ENCODE measurements at places on chromosomes 11 and 22.

- DNase-seq: no peak
Observed at GRCh38 chr11:90916706-90917105, 693.9 kb upstream of the CHORDC1 start.

DNA sequence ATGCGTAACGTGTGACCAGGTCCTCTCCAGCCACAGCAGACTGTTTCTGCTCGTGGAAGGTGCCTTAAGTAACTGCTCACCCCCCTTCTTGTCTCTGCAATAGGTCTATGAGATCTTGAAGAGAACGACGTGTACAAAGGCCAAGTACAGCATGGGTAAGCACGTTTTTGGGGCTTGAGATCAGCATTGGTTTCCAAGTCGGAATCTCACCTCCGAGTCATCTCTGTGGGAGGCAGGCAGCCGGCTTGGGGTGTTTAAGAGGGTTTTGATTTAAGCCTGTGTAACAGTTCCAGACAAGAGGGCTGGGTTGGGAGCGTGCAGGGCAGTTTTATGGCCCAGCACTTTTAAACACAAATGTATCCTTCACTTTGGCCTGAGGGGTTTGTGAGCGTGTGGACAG is 30.1 kb downstream of the ANO1 start:
- DNase-seq: peak; percentile 45

GRCh38 chr11:72398058-72398758 is 36.1 kb downstream of the CLPB start:
- DNase-seq: no peak

GRCh38 chr11:124769806-124770774 is 8.0 kb upstream of the ESAM start:
- no peak for DNase-seq

DNA sequence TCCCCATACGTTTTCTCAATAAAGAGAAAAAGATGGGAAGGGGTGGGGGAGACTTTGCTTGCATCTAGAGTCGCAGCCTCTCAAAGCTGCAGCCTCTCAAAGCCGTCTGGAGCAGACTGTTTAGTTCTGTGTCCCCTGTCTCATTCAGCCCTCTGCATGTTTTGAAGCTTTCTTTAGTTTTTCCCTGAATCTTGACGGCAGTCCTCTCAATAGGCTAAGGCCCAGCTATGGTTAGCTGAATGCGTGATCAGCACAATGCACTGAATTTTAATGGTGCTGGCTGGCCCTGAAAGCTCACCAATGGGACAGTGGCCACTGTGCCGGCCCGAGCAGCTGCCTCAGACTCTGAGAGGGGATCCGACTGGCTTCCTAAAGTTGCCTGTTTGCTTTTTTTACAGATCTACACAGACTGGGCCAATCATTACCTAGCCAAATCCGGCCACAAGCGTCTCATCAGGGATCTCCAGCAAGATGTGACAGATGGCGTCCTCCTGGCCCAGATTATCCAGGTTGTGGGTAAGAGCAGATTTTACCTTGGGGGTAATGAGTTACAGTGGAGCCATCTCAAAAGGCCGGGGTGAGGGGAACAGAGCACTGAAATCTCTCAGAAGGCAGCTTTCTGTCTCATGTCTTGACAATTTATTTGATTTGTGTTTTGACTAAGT is 119.6 kb downstream of the NAV2 start:
- no peak for DNase-seq

GRCh38 chr11:75924966-75925784 is 110.2 kb downstream of the UVRAG start:
- DNase-seq: no peak

DNA sequence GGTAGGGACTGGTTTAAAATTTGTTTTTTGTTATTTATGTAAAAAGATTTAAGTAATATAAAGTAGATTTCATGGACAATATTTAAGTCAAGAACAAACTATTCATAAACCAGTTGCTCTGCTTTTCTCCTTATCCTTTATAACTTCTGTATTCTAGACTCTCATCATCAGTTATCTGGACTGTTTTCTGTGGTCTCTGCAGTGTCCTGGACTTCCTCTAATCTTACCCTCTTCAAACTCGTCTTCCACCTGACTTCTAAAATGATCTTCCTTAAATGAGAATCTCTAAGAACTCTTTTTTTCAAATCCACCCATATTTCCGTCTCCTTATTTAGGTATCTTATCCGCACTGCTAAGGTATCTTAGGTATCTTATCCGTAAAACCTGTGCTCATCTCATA is 8.1 kb downstream of the RRM1 start:
- DNase-seq: no peak

DNA sequence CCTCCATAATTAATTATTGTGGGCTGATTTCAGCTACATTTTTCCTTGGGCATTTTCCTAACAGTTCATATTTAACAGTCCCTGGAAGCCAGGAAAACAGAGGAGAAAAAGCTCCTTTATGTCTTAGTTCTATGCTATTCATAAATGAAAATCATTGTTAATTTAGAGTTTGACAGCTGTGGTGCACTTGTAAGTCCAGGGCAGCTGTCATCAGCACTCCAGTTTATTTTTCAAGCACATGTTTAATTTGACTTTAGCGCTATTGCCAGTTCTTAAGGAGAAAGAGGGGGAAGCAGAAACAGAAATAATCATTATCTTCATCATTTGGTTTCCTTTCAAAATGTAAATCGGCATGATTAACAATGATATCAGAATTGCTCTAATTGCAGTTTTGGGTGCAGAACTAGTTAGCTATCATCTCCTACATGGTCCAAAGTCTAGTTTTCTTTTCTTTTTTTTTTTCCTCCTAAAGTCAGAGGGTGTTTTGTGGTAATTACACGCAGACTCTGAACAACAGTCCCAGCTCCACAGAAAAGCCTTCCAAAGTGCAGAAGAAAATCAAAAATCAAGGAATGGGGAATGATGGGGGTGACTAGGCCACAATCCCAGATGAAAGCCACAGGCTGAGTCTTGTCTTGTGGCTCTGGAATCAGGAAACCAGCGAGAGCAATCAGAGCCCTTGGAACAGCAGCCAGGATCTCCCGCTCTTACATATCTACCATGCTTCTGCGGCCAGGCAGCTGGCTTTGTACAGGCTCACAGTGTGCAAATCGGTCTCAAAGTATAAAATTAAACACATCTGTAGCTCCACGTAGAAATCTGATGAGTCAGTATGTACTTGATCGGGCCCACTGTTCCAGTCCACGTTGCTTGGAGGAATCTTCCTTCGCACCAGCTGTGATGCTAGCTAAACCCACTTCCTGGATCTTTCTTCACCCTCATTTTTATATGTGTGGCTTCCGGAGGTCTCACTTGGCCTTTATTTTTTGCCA is 91.9 kb downstream of the SPON1 start:
- DNase-seq: peak; percentile 41

GRCh38 chr11:45181889-45182550 is 35.6 kb downstream of the PRDM11 start:
- no peak for DNase-seq

DNA sequence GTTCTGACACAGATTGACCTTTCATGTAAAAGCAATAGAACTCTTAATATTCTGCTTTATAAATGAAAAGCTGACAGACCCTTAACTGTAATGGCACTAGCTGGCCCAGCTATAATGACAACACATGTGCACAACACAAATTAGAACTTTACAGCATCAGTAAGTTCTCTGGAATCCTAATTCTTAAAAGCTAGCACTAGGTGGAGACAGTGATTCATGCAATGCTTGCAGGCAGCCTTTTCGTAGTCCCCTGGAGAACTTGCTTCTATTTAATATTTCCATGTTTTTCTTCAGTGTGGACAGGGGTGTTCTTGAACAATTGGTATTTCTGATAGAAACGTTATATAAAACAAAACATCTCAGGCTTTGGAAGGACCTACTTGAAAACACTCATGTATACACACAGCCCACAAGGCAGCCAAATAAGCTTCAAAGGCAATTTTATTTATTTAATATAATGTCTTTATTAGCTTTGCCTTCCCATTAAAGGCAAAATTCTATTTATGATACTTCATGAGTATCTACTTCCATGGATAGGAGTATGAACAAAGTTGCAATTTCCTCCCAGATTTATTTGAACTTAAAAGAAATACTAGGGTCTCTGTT is 374.3 kb upstream of the MPPED2 start:
- DNase-seq: no peak

- no peak for DNase-seq
Observed at GRCh38 chr11:101434026-101434643, 149.7 kb downstream of the TRPC6 start.

GRCh38 chr11:119493712-119494111 is 70.7 kb upstream of the THY1 start:
- DNase-seq: no peak

- DNase-seq: no peak
Observed at GRCh38 chr11:2289859-2290258, 11.9 kb downstream of the C11orf21 start.

DNA sequence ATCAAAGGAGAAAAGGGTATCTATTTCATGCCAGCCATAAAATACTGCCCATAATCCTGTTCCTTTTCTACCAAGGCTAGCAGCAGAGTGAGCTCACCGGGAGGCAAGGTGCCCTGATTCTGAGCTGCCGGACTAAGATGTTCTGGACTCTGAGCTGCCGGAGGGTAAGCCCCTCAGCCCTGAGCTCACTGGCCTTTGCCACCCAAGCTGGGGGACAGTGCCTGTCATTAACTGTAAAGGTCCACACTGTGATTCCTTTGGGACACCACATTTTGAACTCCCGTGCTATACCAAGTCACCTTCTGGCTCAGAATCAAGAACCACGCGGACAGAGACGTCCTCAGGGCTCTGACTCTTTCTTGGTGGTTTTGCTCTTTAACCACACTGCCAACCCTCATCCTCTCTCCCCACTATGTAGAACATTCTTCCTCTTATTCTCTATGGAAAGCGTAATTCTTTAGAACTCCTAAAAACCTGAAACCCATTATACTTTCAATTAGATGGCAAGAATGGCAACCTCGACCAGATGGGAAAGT is 88.4 kb upstream of the BID start:
- no peak for DNase-seq

GRCh38 chr22:20183101-20183500 is 32.2 kb upstream of the CCDC188 start:
- DNase-seq: no peak

GRCh38 chr22:37758694-37759093 is 49.0 kb upstream of the GCAT start:
- DNase-seq: no peak

DNA sequence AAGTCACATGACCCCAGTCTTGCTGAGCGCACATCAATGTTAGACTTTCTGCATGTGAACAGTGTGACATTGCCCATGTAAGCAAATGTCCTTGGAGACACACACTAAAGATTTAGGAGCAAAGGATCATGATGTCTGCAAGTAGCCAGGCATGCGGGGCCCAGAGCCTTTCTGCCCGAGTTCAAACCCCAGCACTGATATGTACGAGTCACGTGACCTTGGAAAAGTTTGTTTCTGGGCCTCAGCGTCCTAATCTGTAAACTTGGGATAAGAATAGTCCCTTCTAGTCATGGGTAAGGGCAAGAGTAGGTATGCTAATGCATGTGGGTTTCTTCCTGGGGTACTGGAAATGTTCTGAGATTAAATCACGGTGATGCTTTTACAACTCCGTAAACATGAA is 16.8 kb upstream of the PGA3 start:
- DNase-seq: no peak

GRCh38 chr22:41690476-41690875 is 1.8 kb upstream of the SNU13 start:
- no peak for DNase-seq

DNA sequence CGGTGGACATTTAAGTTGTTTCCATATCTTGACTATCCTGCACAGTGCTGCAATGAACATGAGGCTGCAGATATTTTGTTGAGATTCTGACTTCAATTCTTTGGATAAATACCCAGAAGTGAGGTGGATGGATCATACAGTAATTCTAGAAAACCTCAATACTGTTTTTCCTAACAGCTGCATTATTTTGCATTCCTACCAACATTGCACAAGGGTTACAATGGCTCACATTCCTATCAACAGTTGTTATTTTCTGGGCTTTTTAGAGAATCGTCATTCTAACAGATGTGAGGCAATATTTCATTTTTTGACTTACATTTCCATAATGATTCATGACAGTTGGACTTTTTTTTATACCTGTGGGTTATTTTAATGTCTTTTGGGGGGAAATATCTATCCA is 716.9 kb upstream of the ANO3 start:
- DNase-seq: no peak

DNA sequence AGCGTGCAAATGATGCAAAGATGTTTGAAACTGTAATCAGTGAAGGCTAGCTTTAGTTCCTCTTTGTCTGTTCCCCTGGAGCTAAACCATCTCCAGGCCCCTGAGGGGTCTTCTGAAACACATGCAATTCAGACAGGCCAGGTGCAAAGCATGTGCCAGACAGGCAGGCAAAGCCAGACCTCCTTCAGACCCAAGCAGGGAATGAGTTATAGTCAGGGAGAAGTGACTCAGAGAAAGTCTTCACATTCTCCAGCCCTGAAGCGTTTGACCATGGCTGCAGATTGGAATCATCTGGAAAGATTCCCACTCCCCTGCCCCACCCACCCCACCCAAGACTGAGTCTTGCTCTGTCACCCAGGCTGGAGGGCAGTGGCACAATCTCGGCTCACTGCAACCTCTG is 187.0 kb upstream of the ISX start:
- peak; percentile 26 for DNase-seq

GRCh38 chr22:37784829-37785495 is 22.8 kb upstream of the GCAT start:
- no peak for DNase-seq

- DNase-seq: no peak
Observed at GRCh38 chr11:8091721-8092120, 10.7 kb downstream of the TUB start.

- DNase-seq: no peak
Observed at GRCh38 chr11:117097389-117098268, 599 bp downstream of the SIK3 start.

GRCh38 chr11:117126223-117126965 is 17.7 kb upstream of the PAFAH1B2 start:
- DNase-seq: no peak

GRCh38 chr11:86980086-86980796 is 25.0 kb upstream of the FZD4 start:
- DNase-seq: no peak

All from BJ (cell line).